C1 segment of cervical spinal cord (tissue), 14 donors: ENCODE measurements at places on chromosomes 3 and 15.
A peak's percentile ranks its signal among the peaks of the same experiment; 100 is the strongest.

DNA sequence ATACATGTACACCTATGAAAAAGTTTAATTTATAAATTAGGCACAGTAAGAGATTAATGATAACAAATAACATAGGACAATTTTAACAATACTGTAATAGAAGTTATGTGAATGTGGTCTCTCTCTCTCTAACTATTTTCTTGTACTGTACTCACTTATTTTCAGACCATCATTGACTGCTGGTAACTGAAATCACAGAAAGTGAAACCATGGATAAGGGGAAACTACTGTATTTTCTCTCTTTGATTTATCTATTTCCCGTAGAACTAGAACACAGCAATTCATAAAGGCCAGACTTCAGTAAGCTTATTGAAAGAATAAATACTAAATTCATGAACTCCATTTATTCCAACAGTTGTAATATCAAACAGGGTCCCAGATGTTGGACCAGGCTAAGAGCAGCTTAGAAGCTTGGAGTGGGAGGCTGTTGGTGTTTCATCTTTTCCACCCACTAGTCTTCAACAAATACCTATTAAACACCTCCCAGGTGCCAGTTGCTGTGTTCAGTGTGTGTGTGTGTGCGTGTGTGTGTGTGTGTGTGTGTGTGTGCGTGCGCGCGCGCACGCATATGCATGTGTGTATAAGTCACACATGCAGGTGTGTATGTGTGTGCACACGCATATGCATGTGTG lies 235.4 kb downstream of the FOXP1 start:
- no peak for DNase-seq

DNA sequence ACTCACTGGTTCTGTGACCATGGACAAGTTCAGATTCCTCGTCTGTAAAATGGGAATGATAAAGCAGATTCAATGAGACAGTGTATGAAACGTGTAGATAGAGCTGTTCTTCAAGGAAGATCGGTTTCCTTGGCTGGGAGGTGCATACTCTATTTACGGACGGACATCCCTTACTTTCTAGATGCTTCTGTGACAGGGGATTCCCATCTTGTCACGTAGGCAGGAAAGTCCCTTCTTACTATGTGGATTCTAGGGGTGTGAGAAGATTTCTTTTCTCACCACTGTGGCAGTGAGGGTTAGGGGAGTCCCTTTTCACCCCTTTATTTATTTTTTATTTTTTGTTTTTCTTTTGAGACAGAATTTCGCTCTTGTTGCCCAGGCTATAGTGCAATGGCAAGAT lies 180.9 kb upstream of the TBL1XR1 start:
- DNase-seq = no peak

DNA sequence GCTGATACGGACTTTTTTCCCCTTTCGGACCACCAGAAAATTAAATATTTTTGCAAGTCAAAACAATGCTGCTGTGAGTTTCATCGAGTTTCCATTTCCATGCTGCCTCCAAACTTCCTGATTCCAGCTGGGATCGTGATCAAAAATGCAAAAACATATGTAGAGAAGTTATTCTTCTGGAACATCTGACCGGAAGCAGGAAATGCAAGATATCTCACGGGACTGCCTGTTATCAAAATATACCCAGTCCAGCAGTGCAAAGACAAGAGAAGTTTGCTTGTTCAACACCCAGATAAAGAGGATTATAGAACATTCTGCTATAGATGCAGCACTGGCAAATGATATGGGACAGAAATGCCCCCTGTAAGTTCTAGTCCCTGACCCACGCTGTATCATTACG lies 726.7 kb upstream of the NR2F2 start:
- DNase-seq = no peak

DNA sequence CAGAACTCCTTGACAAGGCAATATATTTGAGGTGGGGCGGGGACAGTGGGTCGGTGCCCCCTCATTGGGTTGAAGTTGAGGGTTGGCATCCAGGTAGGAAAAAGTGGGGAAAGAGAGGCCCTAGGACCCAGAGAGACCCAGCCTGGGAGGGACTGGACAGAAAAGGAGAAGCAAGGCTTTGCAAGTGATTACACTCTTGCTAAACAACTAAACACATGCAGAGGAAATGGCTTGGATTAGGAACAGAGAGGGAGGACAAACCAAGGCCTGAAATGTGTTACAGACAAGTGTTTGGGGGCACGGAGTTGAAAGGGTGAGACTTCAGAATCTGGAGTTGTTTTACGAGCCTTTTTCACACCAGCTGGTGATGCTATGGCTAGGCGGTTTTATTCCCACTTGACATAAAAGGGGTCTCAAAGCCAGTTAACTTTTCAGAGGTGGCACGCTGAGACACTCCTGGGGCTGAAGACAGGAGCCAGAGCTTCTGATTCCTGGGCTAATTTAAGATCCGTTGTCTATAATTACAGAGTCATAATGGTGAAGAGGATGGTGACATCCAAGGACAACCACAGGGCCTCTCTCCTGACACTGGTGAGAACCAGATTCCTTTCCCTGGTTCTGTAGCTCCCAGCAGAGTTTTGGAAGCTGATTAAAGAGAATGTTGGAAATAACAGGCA lies 7.7 kb upstream of the KCTD6 start:
- DNase-seq = no peak

- DNase-seq = peak; percentile 7
Measured at GRCh38 chr3:46143951-46144473, 64.1 kb downstream of the CCR1 start.

- DNase-seq = no peak
Measured at GRCh38 chr15:73906346-73907034, 19.8 kb upstream of the LOXL1 start.

GRCh38 chr15:38042707-38043445 lies 108.4 kb downstream of the TMCO5A start:
- DNase-seq = no peak

GRCh38 chr15:63832620-63833019 lies 1.1 kb downstream of the HERC1 start:
- DNase-seq = no peak

GRCh38 chr3:79111375-79112052 lies 656.3 kb downstream of the ROBO1 start:
- DNase-seq = no peak

DNA sequence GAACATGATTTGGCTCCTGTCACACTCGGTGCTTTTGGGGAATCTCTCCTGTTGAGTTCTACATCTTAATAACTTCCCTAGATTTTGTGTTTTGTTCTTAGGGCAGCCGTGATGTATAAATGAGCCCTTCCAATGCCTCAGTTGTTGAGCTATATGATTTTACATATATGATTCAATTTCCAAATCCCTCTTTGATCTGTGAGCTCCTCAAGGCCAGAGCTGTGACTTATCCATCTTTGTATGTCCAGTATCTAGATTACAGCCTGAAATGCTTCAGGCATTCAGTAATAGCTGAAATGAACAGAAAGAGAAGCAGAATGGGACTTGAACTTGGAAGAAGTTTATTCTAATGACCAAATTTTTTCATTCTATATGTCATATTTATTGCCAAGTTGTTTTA lies 26.6 kb downstream of the CGGBP1 start:
- DNase-seq = no peak

GRCh38 chr3:19885468-19885867 lies 48.5 kb downstream of the EFHB start:
- peak; percentile 4 for DNase-seq

DNA sequence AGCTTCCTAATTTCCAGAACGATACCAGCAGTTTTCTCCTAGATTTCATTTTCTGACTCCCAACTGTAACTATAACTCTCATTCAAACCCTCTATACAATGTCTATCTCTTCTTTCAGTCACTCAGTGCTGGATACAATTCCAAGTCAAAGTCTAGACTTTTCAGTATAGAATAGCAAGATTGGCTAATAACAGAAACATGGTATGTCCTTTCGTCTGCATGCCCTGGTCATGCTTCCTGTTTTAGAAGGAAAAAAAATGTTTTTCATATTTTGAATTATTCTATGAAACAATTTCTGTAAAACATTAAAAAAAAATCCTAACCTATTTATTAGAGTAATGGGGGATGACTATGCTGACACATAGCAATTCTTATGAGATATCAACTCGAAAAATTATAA lies 180.0 kb downstream of the KCNAB1 start:
- no peak for DNase-seq

DNA sequence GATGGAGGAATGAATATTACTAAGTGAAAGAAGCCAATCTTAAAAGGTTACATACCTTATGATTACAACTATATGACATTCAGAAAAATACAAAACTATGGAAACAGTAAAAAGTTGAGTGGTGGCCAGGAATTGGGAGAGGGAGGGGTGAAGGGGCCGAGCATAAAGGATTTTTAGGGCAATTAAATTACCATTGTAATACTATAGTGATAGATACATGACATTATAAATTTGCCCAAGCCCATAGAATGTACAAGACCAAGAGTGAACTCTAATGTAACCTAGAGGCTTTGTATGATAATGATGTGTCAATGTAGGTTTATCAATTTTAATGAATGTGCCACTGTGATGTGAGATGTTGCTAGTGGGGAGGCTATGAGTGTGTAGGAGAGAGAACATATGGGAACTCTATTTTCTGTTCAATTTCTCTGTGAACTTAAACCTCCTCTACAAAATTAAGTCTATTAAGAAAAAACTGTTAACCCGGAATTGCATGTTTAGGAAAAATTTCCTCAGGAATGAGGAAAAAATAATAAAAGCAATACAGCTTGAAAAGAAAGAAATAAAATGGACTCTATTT lies 541.9 kb upstream of the UBE2E2 start:
- DNase-seq = no peak

DNA sequence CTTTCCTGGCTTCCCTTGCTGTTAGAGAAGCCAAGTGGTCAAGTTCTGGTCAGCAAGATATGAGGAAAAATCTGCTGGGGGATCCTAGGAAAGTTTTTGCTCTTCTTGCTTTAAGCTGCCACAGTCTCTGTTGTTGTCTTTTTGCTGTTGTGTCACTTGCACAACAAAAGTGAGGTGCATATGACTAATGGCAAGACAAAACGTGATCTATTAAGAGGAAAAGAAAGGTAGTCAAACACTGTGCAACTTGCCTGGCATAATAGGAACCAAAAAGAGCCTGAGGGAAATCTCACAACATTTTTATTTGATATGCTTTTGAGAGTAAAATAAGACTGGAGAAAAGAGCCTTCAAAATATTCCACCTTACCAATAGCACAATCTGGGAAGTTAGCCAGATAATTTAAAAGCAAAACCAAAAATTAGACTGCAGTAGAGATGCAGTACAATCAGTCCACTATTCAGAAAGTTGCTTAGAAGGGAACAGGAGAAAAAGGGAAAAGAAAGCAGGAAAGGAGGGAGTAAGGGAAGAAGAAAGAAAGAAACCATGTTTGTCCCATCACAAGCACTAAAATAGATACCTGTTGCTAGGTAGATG lies 110.0 kb upstream of the SLC4A7 start:
- no peak for DNase-seq
